ENCODE measurements at places on chromosomes 6 and 20.

DNA sequence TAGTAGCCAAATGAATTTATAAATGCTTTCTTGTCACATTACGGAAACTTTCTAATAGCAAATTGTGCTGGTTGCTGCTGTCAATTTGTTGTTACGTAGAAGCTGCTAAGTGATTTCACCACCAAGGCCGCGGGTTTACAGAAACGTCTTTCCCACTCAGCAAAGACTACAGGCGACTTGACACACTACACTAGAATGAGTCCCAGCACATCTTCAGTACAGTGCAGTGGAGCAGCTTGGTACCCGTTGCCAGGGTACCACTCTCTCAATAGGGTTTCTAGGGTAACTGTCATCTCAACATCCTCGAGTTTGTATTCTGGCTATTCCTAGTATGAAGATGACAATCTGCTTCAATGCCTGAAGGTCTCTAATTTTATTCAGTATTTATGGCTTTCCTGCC is 22.7 kb upstream of the ZDHHC14 start:
- DNase-seq = no peak

- peak; percentile 96 for DNase-seq
Observed at GRCh38 chr20:2663887-2664719, at the start of gene IDH3B. IDH3B (minus strand) TSS chr20:2664216; CDS start chr20:2664188, 28 bp downstream.

- no peak for DNase-seq
Observed at GRCh38 chr20:38344107-38344701, 2.1 kb upstream of the LBP start.

GRCh38 chr6:168154263-168154917 is 75.4 kb upstream of the FRMD1 start:
- DNase-seq = no peak

- DNase-seq = peak; percentile 80
Observed at GRCh38 chr6:32622545-32623401, 14.4 kb upstream of the HLA-DQA1 start.

GRCh38 chr6:33960345-33961313 is 156.8 kb upstream of the MLN start:
- DNase-seq = no peak

GRCh38 chr6:149906405-149906804 is 8.5 kb upstream of the RAET1E start:
- DNase-seq = no peak

- no peak for DNase-seq
Observed at GRCh38 chr6:21601339-21601923, 7.9 kb downstream of the SOX4 start.

- no peak for DNase-seq
Observed at GRCh38 chr6:83974409-83975050, 59.0 kb upstream of the MRAP2 start.

- no peak for DNase-seq
Observed at GRCh38 chr6:132400555-132400882, 756 bp downstream of the MOXD1 start.

GRCh38 chr6:116408491-116408890 is 37.7 kb downstream of the DSE start:
- DNase-seq = no peak

GRCh38 chr6:149899486-149899885 is 1.6 kb upstream of the RAET1E start:
- no peak for DNase-seq

DNA sequence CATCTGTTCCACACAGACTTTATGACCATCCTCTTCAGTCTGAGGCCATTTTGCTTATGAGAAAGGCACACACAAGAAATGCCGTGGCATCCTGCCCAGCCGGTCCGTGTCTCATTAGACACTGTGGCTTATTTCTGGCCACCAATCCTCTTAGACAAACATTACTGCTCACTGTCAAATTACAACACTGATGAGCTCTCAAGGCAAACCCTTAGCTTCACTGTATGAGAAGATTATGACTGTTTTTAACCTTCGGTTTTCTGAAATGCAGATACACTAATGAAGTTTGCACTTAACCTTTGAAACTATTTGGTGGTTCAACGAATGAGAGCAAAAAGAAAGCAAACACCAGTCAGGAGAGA is 50.5 kb upstream of the DST start:
- DNase-seq = no peak

DNA sequence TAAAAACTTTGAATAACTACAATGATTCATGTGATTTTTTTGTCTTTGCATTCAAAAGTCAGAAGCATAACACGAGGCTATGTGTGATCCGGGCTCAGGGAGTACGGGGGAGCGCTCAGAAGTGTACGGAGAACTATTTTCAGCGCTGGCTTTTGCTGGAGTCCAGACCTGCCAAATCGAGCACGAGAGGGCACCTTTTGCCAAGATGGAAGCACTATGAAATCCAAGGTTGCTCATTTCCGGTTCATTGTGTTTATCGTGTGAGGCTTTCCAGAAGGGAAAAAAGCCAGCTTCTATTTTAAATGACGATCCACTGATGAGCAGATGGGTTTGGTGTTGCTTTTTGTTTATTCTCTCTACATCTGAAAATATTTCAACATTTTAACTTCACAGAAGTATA is 11.3 kb downstream of the RAMACL start:
- no peak for DNase-seq

- DNase-seq = no peak
Observed at GRCh38 chr6:16524380-16524707, 236.9 kb downstream of the ATXN1 start.

DNA sequence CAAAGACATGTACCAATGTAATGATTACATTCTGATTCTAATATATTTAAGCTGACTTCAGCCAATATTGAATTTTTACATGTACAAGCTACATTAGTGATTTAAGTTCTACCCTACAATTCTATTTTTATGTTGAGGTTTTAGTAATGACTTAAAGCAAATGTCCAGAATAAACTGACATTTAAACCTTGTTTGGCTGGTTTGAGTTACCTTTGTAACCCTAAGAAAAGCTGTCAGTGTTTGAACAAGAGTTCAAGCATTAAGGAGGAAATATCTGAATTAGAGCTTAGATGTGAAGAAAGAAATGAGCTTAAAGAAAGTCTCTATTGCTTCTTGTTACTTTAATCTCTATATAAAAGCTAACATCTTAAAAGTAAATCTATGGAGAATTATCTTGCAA is 710.6 kb upstream of the EPHA7 start:
- DNase-seq = no peak

GRCh38 chr20:21505810-21506530 is 7.9 kb downstream of the NKX2-2 start:
- no peak for DNase-seq

DNA sequence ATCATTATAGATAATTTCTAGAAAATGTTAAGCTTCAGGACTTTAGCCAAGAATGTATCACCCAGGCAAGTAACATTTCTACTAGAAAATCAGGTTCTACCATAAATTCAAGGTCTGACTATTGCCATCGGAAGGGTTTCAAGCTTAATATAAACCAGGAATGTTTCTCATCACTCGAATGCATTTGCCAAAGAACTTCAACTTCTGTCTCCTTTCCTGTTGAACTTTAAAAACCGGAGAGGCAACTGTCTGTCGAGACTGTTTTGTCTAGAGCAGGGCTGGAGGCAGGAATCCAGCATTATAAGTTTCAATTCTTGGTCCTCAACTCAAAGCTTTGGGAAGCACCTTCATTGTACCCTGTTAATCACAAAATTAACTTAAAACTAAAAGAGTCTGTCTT is 264.7 kb downstream of the ZNF217 start:
- no peak for DNase-seq

- no peak for DNase-seq
Observed at GRCh38 chr20:56762829-56763228, 133.7 kb downstream of the TFAP2C start.

DNA sequence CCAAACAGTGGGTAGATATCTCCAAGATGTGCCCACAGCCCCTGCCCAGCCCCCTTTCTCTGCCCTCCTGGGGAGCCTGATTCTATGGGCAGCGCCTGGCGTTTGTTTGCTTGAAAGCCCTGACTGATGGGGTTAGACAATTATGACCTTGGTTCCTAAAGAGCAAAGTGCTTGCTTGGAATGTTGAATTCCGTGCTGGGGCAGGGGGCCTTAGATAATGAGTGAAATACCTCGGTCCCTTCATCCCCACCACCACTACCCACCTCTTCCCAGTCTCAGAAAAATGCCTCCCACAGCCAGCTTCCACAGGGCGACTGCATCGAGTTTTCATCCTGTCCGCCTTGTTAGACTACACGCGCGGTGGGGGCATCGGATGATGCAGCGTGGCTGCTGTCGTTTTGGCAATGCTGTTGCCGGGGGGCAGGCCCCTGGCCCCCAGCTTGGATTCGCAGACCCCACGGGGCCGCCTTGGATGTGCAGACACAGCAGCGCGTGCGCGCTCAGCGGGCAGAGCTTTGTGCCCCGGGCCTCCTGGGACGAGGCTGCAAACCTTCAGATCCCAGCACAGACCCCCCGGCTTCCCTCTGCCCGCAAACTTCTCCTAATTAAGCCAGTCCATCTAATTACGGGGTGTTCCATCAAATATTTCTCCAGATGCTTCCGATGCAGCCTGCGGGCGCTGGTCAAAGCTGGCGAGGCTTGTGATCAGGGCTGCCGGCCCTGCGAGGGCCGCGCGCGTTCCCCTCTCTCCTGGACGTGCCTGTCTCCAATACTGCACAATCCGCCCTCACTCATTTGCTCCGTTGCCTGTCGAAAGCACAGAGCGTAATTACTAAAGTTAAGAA is 86.1 kb downstream of the LINC00237 start:
- DNase-seq = no peak

GRCh38 chr6:155346957-155347356 is 32.7 kb upstream of the TFB1M start:
- no peak for DNase-seq

DNA sequence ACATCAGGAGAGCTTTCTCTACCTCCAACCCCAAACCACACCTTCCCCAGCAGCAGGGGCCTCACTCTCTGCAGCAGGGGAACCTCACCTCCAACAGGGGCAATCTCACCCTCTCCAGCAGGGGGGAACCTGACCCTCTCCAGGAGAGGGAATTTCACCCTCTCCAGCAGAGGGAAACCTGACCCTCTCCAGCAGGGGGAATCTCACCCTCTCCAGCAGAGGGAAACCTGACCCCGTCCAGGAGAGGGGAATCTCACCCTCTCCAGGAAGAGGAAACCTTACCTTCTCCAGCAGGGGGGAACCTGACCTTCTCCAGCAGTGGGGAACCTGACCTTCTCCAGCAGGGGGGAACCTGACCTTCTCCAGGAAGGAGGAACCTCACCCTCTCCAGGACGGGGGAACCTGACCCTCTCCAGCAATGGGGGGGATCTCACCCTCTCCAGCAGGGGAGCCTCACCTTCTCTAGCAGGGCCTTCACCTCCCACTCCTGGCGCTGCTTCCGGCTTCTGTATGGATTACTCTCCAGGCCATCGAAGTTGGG is 3.1 kb downstream of the B3GALT4 start:
- DNase-seq = peak; percentile 7

DNA sequence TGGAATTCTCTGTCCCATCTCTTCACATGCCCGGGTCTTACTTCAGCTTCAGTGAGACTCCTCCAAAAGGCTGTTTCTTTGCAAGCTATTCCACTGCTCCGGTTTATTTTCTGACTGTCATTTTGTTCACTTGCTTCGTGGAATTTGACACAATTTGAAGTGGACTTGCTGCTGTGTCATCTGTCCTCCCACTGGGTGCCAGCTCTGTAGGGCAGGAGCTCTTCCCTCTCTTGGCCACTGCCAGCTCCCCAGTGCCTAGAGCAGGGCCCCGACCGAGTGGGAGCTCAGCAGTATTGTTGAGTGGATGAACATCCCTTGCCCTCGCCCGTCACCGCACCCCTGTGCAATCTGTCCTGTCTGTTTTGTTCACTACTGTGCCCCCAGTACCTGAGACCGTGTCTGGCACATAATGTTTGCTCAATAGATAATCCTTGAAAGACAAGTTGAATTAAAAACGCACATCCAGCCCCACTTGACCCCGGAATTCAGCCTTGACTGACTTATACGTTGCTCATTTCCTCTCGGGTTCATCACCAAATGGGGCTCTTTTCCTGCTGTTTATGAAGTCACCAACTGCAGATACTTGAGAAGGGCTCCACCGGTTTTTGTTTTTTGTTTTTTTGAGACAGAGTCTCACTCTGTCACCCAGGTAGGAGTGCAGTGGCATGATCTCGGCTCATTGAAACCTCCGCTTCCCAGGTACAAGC is 170.3 kb upstream of the KCNG1 start:
- no peak for DNase-seq

DNA sequence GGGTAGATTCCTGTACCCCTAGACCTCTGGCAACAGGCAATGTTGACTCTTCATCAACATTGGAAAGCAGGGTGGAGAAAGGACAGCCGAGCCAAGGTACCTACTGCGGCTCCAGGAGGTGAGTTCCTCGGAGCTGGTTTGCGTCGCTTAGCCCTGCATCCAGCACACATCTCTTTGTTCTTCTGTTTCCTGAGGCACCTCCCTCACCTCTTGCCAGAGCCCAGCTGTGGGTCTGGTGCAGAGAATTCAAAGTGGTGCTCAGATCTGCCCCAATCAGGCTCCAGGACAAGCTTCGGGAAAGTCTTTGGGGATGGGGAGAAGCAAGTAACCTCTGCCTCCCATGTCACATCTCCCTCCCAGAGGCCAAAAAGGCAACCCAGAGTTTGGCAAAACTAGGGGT is 2.2 kb downstream of the KCNG1 start:
- DNase-seq = no peak

GRCh38 chr20:46220455-46221207 is 87.7 kb downstream of the CDH22 start:
- no peak for DNase-seq

DNA sequence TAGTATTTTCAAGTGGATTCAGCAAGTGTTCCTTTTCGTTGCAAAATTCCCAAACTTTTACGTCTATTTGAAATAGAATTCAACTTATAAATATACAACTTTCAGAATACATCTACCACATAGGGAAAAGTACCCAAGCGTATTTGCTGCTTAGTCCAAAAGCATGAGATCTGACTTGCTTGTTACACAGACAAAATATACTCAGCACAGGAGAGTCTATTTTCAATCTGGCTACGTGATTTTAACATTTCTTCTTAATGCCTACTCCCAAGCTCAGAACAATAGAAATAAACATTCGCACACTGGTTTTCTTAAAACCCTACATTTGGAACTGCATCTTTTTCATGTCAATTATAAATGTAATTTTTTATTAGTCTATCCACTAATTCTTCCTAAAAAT is 672 bp downstream of the PKHD1 start:
- DNase-seq = no peak

DNA sequence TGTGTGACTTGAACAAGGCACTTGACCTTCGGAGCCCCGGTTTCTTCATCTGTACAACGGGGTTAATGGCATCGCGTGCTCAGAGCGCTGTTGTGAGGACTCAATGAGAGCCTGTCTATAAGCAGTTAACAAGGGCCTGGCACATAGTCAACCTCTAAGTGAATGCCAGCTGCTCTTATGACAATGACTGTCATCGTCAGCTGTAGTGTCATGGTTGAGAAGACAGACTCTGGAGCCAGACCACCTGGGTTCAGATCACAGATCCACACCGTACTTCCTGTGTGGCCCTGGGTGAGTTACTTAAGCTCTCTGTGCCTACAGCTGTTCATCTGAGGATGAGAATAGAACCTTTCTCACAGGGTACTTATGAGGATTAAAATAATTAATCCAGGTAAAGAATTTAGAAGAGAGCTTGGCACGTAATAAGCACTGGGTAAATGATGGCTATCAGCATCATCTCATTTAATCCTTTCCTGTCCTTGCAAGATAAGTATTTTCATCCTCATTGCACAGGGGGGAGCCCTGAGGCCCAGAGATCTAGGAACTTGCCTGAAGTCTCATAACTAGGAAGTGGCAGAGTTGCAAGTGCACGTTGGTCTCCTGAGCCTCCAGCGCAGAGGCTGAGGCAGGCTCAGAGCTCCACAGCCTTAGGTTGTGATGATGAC is 105.3 kb downstream of the EYA2 start:
- no peak for DNase-seq
